Glomerular endothelial cell (primary cell): ENCODE measurements at places on chromosomes 7 and 10.
A peak's percentile ranks its signal among the peaks of the same experiment; 100 is the strongest.

DNA sequence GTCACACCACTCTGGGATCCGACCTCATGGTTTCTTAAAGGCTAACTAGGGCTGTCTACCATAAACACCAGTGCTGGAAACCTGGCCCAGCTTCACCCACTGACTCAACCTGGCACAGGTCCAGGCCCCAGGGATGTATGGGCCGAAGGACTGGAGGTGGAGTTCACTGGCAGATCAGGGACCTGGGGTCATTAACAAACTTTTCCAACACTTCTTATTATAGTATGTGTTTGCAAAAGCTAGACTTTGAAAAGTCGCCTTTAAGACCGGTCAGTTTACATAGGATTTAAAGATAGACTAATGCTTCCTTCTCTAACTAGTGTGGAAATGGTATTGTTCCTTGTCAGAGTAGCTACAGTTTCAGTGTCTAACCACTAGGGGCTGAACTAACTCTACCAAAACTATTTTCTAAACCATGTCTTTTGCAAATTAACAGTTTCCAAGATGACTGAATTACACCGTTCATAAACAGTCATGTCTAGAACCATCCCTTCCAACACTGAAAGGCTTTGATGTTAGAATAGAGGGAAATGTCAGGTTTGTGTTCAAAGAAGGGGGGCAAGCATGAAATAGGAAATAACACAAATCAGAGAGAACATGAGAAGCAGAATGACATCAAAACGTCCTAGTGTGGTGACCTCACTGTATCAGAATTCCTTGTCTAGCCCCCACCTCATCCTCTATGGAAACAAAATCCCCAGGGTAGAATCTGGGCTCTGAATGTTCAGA, 29.7 kb downstream of the STN1 start:
- DNase-seq: no peak

GRCh38 chr7:157444011-157444842, 107.4 kb downstream of the DNAJB6 start:
- no peak for DNase-seq

DNA sequence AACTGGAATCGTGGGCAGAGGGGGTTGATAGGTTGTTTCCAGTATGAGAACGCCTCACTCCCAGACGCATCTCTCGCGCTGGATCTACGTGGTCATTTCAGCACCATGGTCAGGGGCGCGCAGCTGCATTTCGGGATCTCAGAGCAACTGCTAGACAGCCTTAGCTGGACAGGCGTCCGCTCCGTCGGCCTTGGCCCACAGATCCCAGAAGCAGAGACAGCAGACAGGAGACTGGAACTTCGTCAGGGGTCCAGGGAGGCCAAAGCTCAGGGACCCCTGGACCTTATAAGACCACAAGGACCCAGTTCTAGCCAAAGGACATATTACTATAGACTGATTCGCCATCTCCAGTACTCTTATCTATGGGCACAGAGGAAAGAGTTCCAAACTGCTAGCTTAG, 5.3 kb downstream of the NEUROG3 start:
- no peak for DNase-seq

DNA sequence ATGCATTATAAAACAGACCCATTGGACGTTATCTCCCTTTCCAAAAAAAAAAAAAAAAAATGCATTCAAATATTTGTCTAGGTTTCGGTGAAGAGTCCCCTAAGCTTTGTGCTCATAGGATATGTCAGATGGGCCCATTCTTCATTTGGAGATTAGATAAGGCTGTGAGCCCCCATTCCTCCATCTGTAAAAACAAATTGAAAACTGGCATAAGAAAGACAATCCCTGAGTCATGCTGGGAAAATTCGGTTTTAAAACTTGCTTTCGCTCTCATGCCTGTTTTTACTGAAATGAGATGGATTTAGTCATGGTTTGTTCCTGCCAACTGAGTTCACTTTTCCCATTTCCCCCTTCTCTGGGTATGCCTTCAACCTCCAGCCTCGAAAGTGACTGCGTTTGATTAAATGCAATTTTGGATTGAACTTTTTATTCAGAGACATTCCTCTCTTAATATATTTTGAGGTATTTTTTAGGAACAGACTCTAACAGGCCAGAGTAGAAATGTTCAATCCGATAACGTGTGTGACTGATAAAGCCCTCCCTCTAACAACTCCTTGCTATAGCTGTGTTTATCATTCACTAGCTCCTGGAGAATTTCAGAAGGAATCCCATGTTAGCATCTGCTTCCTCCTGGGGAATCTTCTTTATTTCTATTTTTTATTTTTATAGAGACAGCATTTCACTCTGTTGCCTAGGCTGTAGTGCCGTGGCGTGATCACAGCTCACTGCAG, 190.9 kb upstream of the LYZL2 start:
- peak; percentile 82 for DNase-seq

DNA sequence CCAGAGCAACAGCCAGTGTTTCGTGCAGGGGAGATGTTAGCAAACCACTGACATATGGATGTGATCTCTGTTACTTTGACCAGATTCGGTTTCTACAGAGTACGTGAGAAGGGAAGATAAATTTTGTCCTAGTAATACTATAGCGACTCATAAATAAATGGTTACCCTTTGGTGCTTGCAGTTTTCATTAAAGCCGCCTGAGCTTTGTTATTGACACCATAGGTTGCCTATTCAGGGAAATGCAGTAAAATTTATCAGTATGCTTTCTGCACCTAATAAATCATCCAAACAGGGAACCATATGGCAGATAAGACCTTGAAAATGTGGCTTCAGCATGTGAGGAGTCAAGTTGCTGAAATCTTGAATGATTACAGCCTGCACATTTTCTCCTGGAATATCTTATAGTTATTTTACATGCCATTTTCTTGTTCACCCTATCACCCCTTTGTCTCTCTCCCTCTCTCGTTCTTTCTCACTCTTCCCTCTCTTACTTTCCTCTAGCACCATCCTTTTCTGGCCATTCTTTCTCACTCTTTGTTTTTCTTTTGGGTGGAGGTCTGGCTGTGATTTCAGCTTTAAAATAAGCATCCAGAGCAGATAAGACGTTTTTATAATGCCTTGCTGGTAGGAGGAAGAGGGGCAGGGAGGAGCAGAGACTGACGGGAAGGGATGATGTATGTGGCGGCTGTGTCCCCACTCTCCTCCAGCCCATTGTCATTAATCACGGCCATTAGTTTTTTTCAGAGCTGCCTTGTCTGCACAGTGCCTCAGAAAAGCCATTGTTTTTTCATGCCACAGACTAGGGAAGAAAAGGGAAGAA, 182.5 kb downstream of the LRMDA start:
- DNase-seq: no peak

GRCh38 chr10:78664929-78665553, 403.7 kb upstream of the ZMIZ1 start:
- peak; percentile 29 for DNase-seq
